ENCODE measurements at places on chromosomes 5 and 9.

GRCh38 chr5:180522330-180522729 is 28.2 kb downstream of the CNOT6 start:
- no peak for DNase-seq

- no peak for DNase-seq
Observed at GRCh38 chr5:180668835-180669596, 19.6 kb upstream of the FLT4 start.

DNA sequence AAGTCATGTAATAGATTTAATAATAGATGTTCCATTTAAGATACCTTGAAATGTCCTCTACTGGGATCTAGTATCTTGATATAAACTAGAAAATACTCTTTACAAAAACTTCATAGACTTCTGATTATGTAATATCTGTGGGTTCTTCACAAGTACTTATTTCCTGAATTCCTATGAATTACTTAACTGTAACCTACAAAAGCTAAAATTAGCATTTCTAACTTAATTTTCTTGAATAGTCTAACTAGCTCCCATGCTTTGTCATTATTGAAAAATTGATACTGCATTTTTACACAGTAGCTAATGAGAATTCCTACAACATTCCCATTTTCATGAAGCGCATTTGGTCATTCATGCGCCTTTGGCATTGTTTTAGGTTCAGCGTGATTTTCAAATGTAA is 1828.2 kb downstream of the MAT2B start:
- DNase-seq: no peak

DNA sequence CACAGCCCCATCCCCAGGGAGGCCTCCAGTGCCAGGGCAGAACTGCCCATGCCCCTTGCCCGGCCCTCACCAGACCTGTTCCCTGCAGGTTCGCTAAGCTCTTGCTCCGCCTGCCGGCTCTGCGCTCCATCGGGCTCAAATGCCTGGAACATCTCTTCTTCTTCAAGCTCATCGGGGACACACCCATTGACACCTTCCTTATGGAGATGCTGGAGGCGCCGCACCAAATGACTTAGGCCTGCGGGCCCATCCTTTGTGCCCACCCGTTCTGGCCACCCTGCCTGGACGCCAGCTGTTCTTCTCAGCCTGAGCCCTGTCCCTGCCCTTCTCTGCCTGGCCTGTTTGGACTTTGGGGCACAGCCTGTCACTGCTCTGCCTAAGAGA is 110.1 kb downstream of the RXRA start:
- DNase-seq: no peak

DNA sequence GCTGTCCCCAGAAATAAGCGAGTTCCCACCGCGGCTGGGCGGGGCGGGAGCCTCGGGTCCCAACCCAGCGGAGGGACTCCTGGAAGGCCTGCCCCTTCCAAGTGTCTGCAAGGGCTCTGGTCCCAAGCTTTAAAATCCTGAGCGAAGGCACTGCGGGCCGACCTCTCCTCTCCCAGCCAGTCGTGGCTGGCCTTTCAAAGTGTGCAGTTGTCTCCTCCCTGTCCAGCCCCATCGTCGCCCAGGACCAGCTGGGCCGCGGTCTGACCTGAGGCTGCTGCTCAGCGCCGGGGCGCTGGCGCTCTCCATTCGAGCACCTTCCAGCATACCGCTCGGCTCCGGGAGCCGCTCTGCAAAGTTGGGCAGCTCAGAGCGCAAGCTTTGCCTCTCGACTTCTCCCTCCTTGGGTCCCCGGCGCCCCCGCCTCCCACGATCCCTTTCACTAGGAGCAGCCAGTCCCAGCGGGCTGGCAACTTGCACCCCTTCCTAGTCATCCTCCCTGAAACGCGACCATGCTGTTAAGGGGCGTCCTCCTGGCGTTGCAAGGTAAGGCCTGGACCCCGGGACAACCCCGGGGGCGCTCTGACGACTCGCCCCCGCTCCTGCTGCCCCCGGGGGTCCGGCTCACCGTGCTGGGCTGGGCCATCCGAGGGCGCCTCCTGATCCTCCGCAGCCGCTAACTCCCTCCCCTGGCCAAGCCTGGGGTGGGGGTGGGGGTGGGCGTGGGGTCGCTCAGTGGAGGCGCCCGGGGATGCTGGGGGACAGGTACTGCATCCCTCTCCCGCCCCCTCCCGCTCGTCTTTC is at the start of gene MAMDC2:
MAMDC2 (plus strand) TSS at position 160 of the 801 bp plus-strand sequence; CDS start at position 510, 350 bp downstream.
- no peak for DNase-seq

- DNase-seq: no peak
Observed at GRCh38 chr5:14252793-14253192, 109.7 kb downstream of the TRIO start.

DNA sequence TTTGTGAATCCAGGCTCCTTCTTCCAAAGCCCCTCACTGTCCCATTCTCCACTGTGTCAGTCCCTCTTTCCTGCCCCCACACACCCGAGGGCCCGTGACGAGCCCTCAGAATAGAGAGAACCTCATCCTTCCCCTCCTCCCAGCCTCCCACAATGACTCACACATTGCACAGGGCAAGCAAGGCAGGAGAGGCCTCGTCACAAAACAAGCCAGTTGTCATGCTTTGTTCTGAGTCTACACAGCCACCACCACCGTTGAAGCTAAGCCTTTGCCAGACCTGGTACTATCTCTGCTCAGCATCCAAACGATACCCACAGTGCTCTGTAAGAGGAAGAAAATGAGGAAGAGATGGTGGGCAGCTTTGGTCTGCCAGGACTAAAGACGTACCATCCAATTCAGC is 142.2 kb upstream of the ZNF366 start:
- DNase-seq: no peak

- DNase-seq: no peak
Observed at GRCh38 chr5:134227259-134227658, 1.4 kb upstream of the PPP2CA start.

DNA sequence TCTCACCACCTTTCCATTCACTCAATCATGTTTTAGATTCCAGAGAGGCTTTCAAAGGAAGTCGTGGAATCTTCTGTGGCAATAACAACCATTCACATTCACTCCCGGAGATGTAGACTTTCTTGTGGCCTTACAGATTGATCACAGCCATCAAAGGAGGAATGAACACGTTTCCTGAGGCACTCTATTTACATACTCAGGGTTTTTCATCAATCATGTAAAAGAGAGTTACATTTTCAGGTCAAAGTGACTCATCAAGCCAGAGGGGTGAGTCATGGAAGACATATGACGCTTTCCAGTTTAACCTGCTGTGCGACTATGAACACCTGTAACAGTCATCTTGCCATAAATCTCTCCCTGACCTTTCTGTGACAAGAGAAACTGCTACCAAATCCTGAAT is 39.3 kb upstream of the RAD23B start:
- DNase-seq: peak; percentile 3

- no peak for DNase-seq
Observed at GRCh38 chr5:167358868-167359492, 932.5 kb upstream of the WWC1 start.

GRCh38 chr9:125521462-125522327 is 185.3 kb downstream of the MAPKAP1 start:
- no peak for DNase-seq

GRCh38 chr5:14768508-14769365 is 102.8 kb downstream of the ANKH start:
- no peak for DNase-seq

GRCh38 chr5:177409043-177409801 is at the start of gene F12:
Gene F12 (minus strand): TSS chr5:177409564. CDS start chr5:177409527, 37 bp downstream.
- no peak for DNase-seq

GRCh38 chr5:83418356-83419321 is 52.9 kb upstream of the VCAN start:
- no peak for DNase-seq

- DNase-seq: no peak
Observed at GRCh38 chr5:34504967-34505366, 151.2 kb upstream of the RAI14 start.

- DNase-seq: no peak
Observed at GRCh38 chr9:134145262-134145661, 9.4 kb downstream of the WDR5 start.

- no peak for DNase-seq
Observed at GRCh38 chr5:154577416-154577815, 99.4 kb upstream of the HAND1 start.

DNA sequence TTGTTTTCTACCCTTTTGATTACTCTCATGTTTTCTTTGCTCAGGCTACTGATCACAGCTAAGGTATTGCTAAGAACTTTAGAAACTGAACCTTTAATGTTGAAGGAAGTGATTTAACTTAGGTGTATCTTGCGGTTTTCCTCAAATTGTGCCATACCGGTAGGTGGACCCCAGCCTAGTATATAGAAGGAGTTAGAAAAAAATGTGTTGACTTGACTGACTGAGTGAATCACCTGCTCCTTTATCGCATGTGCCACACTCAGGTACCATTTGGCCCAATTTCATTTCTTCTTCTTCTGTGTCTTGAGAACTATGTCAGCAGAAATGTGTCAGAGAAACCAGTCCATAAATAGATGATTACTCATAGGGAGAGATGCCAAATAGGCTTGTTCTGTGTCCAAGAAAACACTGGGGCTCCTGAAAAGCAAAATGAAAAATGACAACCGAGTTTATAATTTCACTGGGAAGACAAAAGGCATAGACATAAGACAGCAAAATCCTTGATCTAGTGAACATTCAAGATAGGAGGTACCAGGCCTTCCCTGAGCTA is 19.4 kb downstream of the PLPPR1 start:
- no peak for DNase-seq

DNA sequence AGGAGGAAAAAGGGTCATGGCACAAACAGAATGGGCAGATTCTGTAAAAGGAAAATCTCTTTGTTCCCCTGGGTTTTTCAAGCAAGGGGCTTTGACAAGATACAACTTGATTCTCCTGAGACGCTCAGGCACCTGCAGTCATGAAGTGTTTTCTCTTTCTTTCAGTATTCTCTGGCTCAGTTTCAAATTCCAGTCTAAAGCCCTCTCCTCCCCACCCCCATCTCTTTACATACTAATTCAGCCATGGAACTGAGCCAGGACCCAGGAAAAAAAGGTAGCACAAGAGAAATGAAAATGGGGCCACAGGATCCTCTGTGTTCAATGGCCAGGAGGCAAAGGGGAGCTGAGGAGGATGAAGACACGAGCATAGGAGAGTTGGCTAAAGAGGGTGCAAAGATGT is 408.4 kb downstream of the SPOCK1 start:
- no peak for DNase-seq

DNA sequence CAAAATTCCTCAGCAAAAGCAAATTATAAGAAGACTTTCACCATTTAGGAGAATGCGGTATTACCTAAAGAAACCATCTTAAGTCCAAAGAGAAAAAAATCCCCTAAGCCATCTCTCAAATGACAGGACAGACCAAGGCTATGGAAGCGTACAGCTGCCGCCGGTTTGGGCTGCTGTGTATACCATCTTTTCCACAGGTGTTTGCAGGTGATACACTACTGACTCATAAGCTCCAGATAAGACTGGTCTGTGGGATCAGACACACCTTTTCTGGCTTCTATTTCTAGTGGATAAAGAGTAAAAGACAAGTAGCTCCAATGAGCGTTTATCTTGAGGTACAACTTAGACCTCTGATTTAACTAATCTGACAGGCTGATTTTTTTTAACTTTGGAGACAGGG is 7.7 kb downstream of the CDKN2AIPNL start:
- no peak for DNase-seq

- no peak for DNase-seq
Observed at GRCh38 chr5:77170-77501, 14.8 kb upstream of the PLEKHG4B start.

DNA sequence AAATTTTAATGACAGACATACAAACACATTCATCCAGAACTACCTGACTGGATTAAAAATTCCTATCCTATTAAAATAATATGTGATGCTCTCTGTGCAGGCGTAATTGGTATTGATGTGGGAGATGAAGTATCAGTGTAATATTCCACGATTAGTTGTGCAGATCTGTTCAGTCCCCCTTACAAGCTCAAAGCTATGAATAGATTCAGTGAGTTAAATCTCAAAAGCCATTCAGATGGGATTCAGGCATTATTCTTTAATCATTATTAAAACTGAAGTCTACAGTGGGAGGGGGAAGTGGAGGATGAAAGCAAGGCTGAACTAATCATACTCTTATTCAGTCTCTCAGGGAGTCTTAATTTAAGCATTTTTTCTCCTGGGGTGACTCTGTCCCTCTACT is 855.8 kb downstream of the EFNA5 start:
- DNase-seq: no peak

GRCh38 chr5:179163236-179164155 is 103.3 kb downstream of the ZNF354C start:
- no peak for DNase-seq

DNA sequence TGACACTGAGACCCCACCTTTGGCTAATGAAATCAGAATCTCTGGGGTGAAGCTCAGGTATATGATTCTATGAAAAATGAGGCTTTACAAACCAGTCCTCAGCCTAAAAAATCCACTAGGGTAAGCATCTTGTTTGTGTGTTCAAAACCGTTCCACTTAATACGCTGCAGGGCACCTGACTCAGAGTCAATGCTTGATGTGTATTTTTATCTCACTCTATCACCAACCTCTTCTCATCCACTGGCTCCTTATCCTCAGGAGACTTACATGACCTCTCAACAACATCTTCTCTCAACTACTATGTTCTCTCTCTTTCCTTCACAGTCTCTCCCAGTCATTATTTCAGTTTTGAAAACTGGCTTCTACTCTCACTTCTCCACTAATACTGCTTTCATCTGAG is 153.3 kb upstream of the KCNN2 start:
- no peak for DNase-seq

GRCh38 chr5:24183981-24184380 is 460.8 kb downstream of the CDH10 start:
- no peak for DNase-seq

DNA sequence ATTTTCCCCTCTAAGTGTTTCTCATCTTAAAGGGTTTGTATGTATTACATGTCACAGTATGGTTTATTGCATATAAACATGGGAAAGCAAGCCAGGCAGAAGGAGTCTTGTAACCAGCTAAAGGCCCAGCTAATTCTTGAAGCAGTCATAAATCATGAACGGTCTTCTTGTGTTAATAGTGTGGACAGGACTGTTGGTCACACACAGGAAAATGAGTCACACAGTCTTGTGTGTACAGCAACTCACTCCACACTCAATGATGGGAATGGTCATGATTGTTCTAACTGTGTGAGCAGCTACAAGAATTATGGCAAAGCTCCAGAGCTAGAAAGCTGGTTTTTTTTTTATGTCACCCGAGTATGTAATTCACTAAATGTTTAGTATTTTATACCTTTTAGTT is 123.9 kb downstream of the GHR start:
- no peak for DNase-seq

- no peak for DNase-seq
Observed at GRCh38 chr5:172410160-172410559, 44.2 kb downstream of the SH3PXD2B start.

GRCh38 chr5:6302684-6303083 is 75.7 kb downstream of the MED10 start:
- DNase-seq: no peak
